Activated CD8-positive, alpha-beta T cell treated with anti-CD3 and anti-CD28 coated beads for 36 hours (primary cell): ENCODE measurements at places on chromosomes 6 and 20. TPM values are rescaled to one million over a fixed set of nuclear protein-coding genes. Genes with fewer than 3 reads are reported as not detected.

FNDC1 gene
- total RNA-seq = not detected

BHLHE23 gene
- total RNA-seq = not detected

TBXT gene
- total RNA-seq = not detected

MAS1 gene
- total RNA-seq = not detected

ADGRG6 gene
- total RNA-seq = 1.3 TPM

FAM83C gene
- total RNA-seq = not detected

ZC2HC1B gene
- not detected for total RNA-seq

LGSN gene
- total RNA-seq = not detected

TMEM217 gene
- 4.0 TPM for total RNA-seq

TMEM74B gene
- 2.2 TPM for total RNA-seq

MAK gene
- total RNA-seq = 0.27 TPM

HLA-DMA gene
- 16.2 TPM for total RNA-seq

CFAP206 gene
- not detected for total RNA-seq

HDDC2 gene
- total RNA-seq = 121 TPM

TREM1 gene
- total RNA-seq = not detected

RIMS4 gene
- total RNA-seq = not detected

RSPO4 gene
- not detected for total RNA-seq

IPCEF1 gene
- total RNA-seq = 24.3 TPM

FOXS1 gene
- total RNA-seq = not detected

MUCL3 gene
- total RNA-seq = not detected

ITCH gene
- 46.0 TPM for total RNA-seq

SIRPD gene
- total RNA-seq = not detected

OR2J3 gene
- total RNA-seq = not detected

MOCS1 gene
- total RNA-seq = 1.8 TPM

TSHZ2 gene
- total RNA-seq = 0.54 TPM
